ENCODE measurements at places on chromosomes 4 and X.

DNA sequence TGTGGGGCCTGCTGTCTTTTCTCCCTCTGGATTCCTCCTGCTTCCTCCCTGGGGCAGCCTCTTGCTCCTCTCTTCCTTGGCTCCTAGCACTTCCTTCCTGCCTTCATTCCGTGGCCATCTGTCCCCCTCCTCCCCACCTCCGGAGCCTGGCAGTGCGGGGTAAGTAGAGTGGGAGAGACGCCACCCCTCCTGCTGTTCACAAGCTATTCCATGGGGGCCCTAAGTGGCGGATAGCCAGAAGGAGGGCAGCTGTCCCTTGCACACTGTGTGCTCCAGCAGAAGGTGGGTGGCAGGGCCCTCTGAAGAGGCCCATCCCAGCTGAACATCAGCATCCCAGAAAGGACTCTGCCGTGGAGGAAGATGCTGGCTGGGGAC is 27.4 kb downstream of the CCNQ start:
- no peak for DNase-seq

DNA sequence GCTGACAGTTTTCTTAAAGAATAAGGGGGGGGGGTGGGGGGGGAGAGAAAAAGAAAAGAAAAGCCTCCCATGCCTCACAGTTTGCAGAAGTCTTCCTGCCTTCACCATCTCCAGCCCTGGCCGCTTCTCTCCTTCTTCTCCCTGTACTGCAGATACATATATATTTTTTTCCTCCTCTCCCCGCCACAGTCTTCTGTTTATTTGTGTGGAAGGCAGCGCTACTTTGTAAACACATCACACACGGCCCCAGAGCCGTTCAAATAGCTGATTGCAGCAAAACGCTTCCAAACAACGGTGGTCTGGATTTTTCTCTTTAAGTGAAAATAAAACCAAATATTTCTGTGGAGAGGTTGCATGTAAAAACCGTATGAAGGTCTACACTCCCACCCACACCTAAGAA is 732 bp downstream of the NLGN4X start:
- no peak for DNase-seq

GRCh38 chrX:73850124-73851013 is 287.4 kb downstream of the CHIC1 start:
- DNase-seq, result no peak

DNA sequence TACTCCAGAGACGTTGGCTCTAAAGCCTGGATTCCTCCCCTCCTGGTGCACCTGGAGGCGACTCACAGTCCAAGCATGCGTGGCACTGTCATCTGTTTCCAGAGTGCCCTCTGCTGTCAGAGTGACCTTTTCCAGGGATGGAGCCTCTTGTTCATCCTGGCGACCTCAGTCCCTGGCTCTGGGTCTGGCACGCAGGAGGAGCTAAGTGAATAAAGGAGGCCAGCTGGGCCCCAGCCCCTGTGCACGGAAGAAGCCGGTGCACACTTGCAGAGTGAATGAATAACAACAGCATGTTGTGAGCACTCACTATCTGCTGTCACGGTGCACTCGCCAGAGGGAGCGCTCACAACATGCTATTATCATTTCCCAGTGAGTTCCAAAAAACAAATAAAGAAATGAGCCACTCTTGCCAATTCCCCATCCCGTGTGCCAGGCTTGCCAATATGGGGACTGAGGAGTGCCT is 27.8 kb upstream of the PSAPL1 start:
- no peak for DNase-seq
